ENCODE measurements at places on chromosomes 7 and 10.
A peak's percentile ranks its signal among the peaks of the same experiment; 100 is the strongest.

DNA sequence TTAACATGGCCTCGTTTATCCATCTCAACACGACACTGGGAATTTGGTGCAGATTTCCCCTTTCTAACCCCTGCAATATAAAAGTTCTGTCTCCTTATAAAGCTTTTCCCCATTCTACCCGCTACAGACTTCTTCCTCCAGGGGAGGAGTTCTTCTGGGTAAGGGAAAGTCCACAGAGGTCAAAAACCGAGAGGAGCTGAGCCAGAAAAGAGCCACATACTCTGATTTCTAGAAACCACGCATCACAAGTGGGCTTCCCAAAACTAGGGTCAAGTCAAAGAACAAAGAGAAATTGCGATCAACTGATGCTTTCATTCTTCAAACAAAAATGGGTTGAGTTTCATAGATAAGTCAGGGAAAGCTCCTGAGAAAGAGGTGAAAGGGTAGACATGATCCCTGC is 6.8 kb downstream of the IL6 start:
- H3K4me1 ChIP-seq: no peaks in the 10 kb centered on the region
- H3K27me3 ChIP-seq: no peaks in the 10 kb centered on the region
- no peaks in the 10 kb centered on the region for H3K36me3 ChIP-seq

GRCh38 chr7:29096446-29096730 is 49.9 kb downstream of the CPVL start:
- H3K4me3 ChIP-seq: no peak overlapping the region
- no peak for DNase-seq
- peaks cover 66% of the 10 kb centered on the region for H3K4me1 ChIP-seq
- peaks cover 27% of the 10 kb centered on the region for H3K36me3 ChIP-seq
- peak overlapping the region; percentile 87 for H3K27ac ChIP-seq
- H3K27me3 ChIP-seq: no peaks in the 10 kb centered on the region

DNA sequence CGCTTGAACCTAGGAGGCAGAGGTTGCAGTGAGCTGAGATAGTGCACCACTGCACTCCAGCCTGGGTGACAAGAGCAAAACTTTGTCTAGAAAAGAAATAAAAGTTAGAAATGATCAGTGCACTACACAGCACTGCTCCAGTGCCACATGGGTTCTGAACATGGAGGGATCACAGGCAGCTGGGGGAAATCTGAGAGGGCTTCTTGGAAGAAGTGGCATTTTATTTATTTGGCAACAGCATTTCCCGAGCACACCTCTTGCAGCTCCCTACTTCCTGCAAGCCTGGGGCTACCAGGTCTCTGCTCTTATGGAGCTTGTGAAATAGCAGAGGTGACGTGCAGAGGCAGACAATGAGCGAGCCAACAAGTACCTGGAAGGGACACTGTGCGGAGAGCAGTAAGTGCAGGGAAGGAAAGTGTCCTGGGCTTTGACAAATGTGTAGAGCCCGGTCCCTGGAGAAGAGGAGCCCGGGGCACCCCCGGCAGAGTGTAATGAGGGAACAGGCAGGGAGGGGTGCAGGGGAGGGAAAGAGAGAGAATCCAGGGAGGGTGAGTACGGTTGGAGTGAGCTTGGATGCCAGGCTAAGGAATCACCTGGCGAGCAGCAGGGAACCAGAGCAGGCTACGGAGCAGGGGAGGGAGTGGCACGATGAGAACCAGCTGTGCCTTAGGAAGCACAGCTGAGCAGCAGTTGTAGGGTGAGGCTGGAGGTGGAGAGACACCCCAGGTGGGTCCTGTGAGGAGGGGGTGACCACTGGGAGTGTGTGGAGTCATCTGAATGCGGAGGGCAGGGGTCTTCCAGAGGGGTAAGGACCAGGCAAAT is 104.6 kb upstream of the CTBP2 start:
- H3K27me3 ChIP-seq: peaks cover 16% of the 10 kb centered on the region
- H3K27ac ChIP-seq: no peak overlapping the region
- H3K36me3 ChIP-seq: no peaks in the 10 kb centered on the region
- no peak for DNase-seq

- no peak overlapping the region for H3K4me3 ChIP-seq
- H3K27me3 ChIP-seq: no peaks in the 10 kb centered on the region
- H3K27ac ChIP-seq: peak overlapping the region; percentile 97
- no peak for DNase-seq
- H3K4me1 ChIP-seq: no peaks in the 10 kb centered on the region
Observed at GRCh38 chr10:124996127-124996853, 54.4 kb downstream of the ZRANB1 start.

DNA sequence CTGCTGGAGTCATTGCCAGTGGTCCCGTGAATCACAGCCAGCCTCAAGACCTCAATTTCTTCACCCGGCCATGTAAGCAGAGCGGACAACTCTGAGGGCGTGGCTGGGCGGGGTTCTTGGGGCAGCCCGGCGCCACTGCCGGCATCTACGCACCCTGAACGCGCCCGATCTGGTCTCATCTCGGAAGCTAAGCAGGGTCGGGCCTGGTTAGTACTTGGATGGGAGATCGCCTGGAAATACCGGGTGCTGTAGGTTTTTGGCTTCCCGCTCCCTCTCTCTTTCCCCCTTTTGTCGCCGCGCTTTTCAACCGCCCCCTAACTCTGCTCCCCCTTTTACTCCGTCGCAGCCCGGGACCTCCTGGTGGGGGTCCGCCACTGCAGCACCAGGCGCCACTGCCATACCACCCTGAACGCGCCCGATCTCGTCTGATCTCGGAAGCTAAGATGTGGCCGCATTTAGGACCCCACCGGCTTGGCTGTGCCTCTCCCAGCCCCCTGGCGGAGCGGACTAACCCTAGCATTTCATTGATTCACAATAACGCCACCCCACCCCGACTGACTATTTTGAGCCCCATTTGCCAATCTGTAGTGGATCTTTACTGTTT is 25.3 kb downstream of the GARIN1A start:
- H3K27ac ChIP-seq: no peak overlapping the region
- peak; percentile 66 for DNase-seq
- H3K27me3 ChIP-seq: peaks cover 46% of the 10 kb centered on the region
- H3K4me1 ChIP-seq: peaks cover 14% of the 10 kb centered on the region

DNA sequence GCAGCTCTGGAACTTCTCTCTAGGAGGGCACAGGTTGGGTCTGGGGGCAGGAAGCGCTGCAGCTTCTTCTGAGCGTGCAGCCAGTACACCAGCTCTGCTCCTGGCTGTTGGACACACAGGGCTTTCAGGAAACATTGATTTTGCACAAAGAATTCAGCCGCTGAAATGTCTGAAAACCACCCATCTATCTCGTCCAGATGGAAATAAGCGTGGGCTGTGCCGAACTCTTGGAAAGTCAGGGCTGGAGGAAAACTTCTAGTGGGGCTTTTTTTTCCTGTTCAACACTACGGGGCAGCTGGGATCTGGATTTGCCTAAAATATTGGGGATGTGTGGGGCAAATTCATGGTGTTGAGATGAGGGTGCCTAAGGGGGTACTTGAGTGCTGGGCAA is 31.2 kb downstream of the PALD1 start:
- H3K27ac ChIP-seq: no peak overlapping the region
- no peak for DNase-seq
- H3K36me3 ChIP-seq: no peaks in the 10 kb centered on the region
- H3K4me1 ChIP-seq: peaks cover 69% of the 10 kb centered on the region
- H3K27me3 ChIP-seq: no peaks in the 10 kb centered on the region

DNA sequence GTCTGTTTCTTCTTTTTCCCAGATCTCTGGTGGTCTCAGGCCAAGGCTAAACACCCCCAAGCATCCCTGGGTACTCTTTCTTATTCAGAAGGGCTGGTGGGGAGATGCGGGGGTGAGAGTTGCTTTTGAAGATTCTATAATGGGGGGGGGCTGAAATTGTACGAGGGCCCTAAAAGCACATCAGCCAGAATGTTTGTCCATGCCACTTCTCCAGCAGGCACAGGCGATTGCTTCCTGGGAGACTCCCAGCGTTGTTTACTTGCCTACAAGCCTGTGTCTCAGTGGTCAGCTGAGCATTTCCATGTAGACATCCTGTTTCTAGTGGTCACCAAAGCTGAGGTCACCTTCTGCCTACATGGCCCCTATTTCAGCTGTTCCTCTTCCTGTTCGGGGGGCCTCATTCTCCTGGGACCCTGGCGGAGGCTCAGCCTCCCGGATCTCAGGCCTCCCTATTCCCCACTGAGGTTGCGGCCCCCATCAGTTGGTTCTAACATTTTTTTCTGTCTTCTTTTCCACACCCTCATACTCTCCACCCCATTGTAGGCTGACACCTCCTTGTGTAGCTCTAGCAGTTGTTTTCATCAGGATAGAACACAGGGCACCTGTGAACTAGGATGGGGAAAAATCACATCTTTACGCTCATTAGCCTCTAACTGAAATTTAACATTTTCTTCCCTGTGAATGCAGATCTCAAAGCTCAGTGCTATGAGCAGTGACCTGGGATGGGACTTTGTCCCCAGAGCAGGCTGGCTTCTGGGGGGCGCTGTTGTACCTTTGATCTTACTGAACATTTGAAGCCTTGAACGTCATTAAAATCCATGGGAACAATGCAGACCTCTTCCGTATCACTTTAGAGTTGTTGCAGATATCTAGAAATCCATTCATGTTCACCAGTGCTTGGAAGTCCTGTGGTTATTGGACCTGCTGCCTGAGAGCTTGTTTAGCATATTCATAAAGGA is 286.5 kb downstream of the GLRX3 start:
- peaks cover 8% of the 10 kb centered on the region for H3K4me1 ChIP-seq
- H3K36me3 ChIP-seq: no peaks in the 10 kb centered on the region
- H3K4me3 ChIP-seq: no peak overlapping the region
- H3K27me3 ChIP-seq: peaks cover 6% of the 10 kb centered on the region
- H3K27ac ChIP-seq: no peak overlapping the region
- DNase-seq: no peak

GRCh38 chr7:91050677-91051076 is 213.6 kb upstream of the FZD1 start:
- peaks cover 19% of the 10 kb centered on the region for H3K4me1 ChIP-seq
- H3K27me3 ChIP-seq: no peaks in the 10 kb centered on the region
- peaks cover 8% of the 10 kb centered on the region for H3K36me3 ChIP-seq

- no peak overlapping the region for H3K4me3 ChIP-seq
- H3K4me1 ChIP-seq: peaks cover 13% of the 10 kb centered on the region
- no peak for DNase-seq
- no peaks in the 10 kb centered on the region for H3K36me3 ChIP-seq
- H3K27ac ChIP-seq: peak overlapping the region; percentile 7
- H3K27me3 ChIP-seq: no peaks in the 10 kb centered on the region
Observed at GRCh38 chr7:24141874-24142509, 142.0 kb upstream of the NPY start.

DNA sequence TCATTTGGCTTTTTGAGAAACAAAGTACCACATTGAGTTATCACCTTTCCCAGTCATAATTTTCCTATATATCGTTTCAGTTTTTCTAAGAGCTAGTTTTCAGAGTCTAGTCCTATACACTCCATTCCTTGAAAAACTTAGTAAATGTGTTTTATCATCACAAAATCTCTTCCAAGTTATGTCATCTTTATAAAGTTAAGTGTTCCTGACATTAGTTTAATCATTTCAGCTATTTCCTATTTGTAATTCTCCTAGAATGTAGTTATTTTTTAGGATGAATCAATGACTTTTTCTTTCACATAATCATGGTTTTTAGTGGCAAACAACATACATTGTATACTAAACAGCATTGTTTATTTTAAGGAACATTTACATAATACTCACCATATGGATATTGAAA is 191.7 kb upstream of the BET1 start:
- H3K36me3 ChIP-seq: no peaks in the 10 kb centered on the region
- peaks cover 3% of the 10 kb centered on the region for H3K27me3 ChIP-seq
- no peak overlapping the region for H3K27ac ChIP-seq
- H3K4me1 ChIP-seq: no peaks in the 10 kb centered on the region

DNA sequence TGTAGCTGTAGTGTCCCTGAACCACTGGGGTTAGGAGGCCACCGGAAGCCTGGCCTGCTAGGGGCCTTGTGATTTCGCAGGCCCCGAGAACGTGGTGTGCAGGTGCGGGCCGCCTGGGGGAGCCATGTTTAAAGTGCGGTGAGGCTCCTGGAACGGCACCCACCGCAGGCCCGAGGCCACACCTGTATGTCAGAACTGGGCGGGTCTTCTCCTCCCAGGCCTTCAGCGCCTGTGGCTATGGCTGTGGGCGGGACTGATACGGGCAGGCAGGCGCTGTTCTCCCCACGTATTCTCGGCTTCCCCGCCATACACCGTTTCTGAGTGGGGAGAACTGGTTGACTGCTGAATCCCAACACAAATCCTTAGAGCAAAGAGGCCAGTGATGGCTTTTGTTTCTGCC is 74.8 kb downstream of the DNAJB6 start:
- no peak overlapping the region for H3K4me3 ChIP-seq
- peak overlapping the region; percentile 24 for H3K27ac ChIP-seq
- H3K4me1 ChIP-seq: peaks cover 29% of the 10 kb centered on the region
- peaks cover 53% of the 10 kb centered on the region for H3K36me3 ChIP-seq

DNA sequence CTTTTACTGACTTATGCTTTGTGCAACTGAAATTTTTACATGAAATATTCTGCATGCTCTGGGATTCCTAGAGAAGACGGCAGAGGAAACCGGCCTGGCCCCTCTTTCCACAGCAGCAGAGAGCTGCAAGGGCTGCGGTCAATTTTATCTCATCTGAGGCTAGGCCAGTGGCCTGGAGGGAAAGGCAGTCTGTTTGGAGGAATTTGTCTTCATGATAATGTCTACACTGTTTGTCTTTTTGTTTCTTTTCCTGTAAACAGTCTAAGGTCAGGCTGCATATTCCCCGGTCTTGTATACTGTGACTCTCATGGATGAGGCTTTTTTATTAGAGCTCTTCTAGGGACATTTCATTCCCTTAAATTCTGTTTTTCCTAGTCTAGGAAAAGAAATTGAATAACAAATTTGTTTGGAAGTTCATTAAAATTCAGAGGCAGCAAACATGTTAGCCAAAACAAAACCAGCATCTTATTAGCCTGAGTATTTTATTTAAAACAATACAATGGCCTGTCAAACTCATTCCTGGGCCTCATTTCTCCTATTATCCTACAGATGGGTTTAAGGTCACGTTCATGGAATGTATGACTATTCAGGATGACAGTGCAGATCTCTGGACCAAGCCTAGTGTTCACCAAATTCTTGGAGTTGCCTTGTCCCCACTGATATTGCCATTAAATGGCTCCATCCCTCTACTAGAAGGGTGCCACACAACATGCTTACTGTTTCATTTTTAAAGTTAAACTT is 26.4 kb downstream of the LAMB4 start:
- H3K4me3 ChIP-seq: no peak overlapping the region
- no peak for DNase-seq
- no peaks in the 10 kb centered on the region for H3K4me1 ChIP-seq
- H3K27ac ChIP-seq: no peak overlapping the region
- no peaks in the 10 kb centered on the region for H3K27me3 ChIP-seq
- H3K36me3 ChIP-seq: no peaks in the 10 kb centered on the region

DNA sequence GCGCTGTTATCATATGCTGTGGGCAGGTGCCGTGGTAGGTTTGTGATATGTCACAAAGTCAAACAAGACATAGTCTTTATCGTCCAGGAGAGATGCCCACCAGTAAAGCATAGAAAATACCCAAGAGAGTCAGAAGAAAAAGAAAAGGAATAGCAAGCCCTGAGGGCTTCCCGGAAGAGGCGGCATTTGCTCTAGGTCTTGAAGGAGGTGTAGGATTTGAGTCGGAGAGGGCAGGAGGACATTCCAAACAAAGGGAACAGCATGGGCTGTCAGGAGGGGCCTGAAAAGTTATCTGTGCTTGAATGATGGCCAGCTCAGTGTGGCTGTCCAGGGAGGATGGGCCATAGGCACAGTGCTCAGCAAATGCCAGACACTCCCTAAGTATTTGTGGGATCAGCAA is 42.2 kb downstream of the COL13A1 start:
- H3K4me3 ChIP-seq: peak overlapping the region; percentile 11
- H3K4me1 ChIP-seq: peaks cover 97% of the 10 kb centered on the region
- H3K36me3 ChIP-seq: no peaks in the 10 kb centered on the region
- no peak for DNase-seq

- H3K4me3 ChIP-seq: no peak overlapping the region
- H3K27me3 ChIP-seq: no peaks in the 10 kb centered on the region
- no peak for DNase-seq
- H3K4me1 ChIP-seq: peaks cover 20% of the 10 kb centered on the region
- no peaks in the 10 kb centered on the region for H3K36me3 ChIP-seq
- no peak overlapping the region for H3K27ac ChIP-seq
Observed at GRCh38 chr10:20871970-20872369, 25.1 kb downstream of the NEBL start.

All from nephron progenitor cell (in vitro differentiated cells).